Vagina (tissue), 2 donors: ENCODE measurements at places on chromosomes 6 and 20. TPM values are rescaled to one million over a fixed set of nuclear protein-coding genes. Genes with fewer than 3 reads are reported as not detected.

The HLA-DPA1 gene
- 82.3 TPM for total RNA-seq

The CRISP3 gene
- 19.2 TPM for total RNA-seq

The SCRT2 gene
- not detected for total RNA-seq

The CALHM4 gene
- not detected for total RNA-seq

The RFX6 gene
- total RNA-seq: not detected

The B3GALT4 gene
- total RNA-seq: 14.0 TPM

The OTOR gene
- total RNA-seq: not detected

The TTLL9 gene
- total RNA-seq: not detected

The RIPPLY2 gene
- not detected for total RNA-seq

The EGFL8 gene
- 13.3 TPM for total RNA-seq

The HSPA12B gene
- total RNA-seq: 21.6 TPM

The VGLL2 gene
- not detected for total RNA-seq

The UBD gene
- not detected for total RNA-seq

The WFDC12 gene
- 4.4 TPM for total RNA-seq

The TULP1 gene
- total RNA-seq: not detected

The PROKR2 gene
- not detected for total RNA-seq

DNA sequence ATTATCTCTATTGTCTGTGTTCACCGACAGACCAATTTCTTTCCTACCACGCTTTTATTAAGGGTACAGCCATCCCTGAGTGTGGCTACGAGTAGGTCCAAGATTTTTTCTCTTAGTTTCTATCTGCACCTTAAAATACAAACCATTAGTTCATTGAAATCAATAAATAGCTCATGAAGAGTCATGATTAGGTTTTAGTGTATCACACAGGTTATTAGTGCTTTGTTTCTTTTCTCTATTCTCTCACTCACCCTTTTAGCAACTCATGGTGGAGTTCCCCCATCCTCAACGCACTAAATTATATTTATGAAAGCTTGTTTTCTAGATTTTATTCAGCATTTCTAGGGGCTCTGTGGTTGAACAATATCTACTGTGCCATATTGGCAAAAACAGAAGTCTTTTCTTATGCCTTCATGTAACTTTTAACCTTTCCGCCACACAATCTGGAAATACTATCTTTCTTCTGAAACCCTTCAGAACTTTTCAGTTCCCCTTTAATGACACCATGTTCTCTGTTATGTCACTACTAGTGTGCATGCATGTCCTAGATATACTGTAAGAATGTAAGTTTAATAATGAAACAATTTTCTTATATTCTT, 128.2 kb upstream of the LAMA2 start:
- no peak for DNase-seq

DNA sequence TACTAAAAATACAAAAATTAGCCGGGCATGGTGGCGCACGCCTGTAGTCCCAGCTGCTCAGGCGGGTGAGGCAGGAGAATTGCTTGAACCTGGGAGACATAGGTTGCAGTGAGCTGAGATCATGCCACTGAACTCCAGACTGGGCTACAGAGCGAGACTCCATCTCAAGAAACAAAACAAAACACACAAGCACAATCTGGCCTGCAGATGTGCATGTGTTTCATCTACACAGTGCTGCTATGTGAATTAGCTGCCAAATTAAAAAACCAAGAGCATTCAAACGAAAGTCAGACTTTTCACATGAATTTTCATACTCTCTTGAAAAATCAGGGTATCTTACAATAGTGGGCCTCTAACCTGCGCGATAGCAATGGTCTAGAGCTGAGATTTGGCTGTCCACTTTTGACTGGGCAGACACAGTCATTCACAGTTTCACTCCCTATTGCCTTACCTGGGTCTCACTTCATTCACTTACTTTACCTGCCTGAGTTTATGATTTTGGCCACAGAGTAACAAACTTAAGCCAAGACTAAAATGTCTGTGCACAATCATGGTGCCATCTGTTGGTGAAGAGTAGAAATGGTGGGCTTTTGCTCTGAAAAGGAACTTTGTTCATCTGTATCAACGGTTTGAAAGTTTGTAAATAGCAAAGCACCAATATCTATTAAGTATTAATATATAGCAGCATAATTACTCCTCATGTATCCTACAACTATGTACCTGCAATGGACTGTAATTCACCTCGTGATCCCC, 138.5 kb upstream of the UST start:
- DNase-seq: no peak

GRCh38 chr20:23103284-23104018, 17.3 kb upstream of the CD93 start:
- DNase-seq: no peak

DNA sequence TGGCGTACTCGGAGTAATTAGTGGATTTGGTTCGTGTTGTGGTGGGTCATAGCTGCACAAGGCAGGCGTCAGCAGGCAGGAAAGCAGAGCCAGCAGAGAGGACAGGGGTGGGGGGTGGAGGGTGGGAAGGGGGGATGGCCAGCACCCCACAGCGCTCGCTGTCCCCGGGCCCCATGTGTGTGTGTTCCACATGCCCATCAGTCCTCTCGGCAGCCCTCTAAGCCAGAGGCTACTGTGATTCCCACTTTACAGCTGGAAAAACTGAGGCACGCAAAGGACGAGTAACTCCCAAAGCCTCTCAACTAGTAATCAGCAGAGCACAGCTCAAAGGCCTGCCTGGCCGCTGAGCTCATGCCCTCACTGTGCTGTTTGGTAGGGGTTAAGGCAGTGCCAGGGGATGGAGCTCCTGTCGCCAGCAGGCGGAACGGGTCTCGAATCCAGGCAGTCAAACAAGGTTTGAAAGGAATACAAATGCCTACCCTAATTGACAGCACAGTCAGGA, 175.2 kb downstream of the ZDHHC14 start:
- DNase-seq: no peak

GRCh38 chr6:26459023-26459810, 1.5 kb downstream of the BTN2A1 start:
- DNase-seq: no peak

- no peak for DNase-seq
Measured at GRCh38 chr6:142395768-142396231, 94.0 kb downstream of the ADGRG6 start.

DNA sequence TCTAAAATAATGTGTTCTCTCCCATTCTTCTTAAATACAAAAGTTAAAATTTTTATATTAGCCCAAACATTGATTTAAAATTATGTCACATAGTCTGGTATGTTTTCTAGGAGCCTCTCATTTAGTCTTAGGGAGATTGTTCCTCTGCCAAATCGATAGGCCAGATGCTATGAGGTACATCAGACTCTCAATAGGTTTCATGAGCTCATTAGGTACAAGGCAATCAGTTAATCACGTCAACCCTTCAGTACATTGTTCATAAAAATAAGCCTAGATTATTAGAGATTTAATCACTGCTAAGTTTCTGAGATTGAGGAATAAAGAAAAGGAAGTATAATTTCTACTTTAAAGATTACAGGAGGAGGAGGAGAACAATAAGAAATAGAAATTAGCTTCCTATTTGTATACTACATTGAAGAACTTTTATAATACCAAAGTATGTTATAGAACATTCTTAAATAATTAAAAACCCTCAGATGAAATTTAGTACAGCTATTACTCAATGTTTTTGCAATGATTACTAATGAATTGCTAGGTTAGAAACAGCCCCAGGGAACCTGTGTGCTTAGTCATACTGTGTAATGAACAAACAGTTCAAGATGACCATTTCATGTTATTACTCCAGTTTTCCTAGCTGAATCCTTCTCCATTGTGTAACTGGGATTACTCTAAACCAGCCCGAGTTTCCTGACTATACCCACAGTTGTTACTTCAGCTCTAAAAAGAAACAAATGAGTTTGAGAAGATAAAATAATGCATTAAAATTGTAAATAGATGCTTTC, 117.0 kb downstream of the BMP5 start:
- DNase-seq: no peak

DNA sequence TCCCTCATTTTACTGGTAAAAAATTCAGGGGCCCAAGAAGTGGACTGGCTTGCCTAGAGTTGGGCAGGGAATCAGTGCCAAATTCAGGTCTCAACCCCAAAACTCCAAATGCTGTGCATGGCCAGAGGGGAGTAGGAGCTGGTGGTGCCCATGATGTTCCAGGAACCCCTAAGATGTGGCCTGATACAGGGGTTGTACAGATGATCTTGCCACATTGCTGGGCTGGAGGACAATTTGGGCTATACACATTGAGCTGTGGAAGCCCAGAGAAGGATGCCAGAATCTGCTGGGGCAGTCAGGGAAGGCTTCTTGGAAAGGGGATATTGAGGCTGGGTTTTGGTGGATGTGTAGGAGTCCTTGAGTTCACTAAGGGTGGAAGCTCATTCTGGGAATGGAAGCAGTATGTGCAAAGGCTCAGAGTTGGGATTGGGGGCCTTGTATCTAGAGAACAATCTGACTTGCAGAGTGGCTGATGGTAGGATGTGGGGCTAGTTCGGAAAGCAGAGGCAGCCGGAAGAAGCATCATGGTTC, 38.0 kb upstream of the APCDD1L start:
- peak; percentile 61 for DNase-seq

GRCh38 chr20:44208770-44209169, 1.8 kb downstream of the OSER1 start:
- no peak for DNase-seq

- no peak for DNase-seq
Measured at GRCh38 chr6:92196325-92196724, 1223.0 kb downstream of the EPHA7 start.

- no peak for DNase-seq
Measured at GRCh38 chr6:107330168-107330567, 129.2 kb downstream of the PDSS2 start.

DNA sequence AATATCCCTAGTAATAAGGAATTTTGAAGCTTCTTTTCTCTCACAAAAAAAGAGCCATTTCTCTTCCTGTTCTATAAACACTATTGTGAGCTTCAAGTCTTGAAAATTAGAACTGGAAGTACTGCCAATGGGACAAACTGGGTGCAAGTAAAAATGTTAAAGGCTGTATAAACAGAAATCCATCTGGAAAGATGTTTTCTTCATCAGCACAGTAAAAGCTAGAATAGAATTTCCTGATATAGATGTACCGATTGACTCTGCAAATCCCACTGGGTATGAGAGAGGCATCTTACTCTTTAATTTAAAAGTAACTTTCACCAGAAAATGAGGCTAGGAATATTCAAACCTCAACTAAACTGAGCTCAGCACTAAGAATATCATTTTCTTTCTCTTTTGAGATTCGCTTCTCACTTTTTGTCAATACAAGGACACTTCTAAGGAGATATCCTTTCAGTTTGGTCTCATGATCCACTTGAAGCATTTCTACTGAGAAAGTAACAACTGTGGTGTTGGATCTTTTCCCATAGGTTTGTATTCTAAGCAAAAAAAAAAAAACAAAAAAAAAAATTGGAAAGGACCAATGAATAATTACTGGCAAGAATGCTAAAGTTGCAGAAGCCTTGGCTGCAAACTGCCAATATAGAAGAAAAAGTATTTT, 169.0 kb upstream of the PRDM1 start:
- DNase-seq: no peak

- DNase-seq: no peak
Measured at GRCh38 chr20:41476013-41476441, 109.4 kb upstream of the EMILIN3 start.

DNA sequence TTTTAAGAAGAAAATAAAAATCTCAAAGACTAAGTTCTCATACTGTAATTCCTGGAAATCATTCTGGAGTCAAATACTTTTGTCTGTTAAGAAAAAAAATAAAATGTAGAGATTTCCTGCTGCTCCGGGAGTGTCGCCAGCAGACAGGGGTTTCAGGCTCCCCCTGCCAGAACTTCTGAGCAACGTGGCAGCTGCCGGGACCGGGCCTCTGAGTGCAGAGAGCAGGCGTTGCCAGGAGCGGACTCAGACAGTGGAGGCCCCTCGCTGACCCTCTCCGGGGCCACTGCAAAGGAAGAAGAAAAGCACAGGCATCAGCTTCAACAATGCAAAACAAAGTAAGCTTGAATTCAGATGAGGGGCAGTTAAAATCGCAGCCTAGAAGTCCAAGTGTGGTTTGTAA, 95.5 kb downstream of the THBS2 start:
- no peak for DNase-seq

- no peak for DNase-seq
Measured at GRCh38 chr20:49851231-49851705, 38.6 kb downstream of the SLC9A8 start.

- no peak for DNase-seq
Measured at GRCh38 chr6:11921017-11921438, 91.1 kb upstream of the HIVEP1 start.

DNA sequence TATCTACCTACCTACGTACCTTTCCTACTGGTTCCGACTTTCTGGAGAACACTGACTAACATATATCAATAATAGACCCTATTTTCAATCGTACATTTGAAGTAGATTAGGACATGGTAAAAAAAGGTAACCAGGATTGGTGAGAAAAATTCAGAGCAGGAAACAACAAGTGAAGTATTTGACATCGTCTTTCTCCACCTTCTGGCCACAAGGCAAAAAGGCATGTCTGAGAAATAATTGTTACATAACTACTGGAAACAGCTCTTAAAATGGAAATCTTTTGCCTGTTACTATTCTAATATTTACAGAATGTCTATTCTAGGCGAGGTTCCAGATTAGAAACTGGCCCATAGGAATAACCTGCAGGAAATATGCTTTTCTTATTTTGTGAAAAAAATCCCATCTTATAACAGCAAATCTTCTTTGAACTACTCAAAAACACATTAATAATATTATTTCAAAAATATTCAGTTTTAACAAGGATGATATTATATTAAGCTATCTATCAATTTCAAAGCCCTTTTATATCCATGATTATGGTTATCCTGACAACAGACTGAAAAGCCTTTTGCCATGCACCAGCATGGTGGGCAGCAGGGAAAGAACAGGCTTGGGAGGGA, 80.8 kb downstream of the RCAN2 start:
- no peak for DNase-seq

DNA sequence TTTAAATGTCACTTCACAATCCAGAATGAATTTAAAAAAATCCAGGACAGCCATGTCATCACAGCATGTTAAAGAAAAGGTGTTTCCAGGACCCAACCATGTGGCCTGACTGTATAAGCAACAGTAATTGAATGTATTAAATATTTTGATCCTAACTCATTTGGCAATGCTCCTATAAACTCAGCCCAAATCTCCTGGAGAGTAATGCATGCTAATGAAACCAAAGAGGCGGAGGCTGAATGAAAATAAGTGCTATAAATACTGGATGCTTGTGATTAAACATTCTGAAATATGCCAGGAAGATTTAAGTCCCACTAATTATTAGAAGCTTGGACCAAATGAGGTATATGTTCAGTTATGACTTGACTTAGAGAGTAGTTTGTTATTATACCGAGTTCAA, 486.8 kb downstream of the FRK start:
- no peak for DNase-seq

DNA sequence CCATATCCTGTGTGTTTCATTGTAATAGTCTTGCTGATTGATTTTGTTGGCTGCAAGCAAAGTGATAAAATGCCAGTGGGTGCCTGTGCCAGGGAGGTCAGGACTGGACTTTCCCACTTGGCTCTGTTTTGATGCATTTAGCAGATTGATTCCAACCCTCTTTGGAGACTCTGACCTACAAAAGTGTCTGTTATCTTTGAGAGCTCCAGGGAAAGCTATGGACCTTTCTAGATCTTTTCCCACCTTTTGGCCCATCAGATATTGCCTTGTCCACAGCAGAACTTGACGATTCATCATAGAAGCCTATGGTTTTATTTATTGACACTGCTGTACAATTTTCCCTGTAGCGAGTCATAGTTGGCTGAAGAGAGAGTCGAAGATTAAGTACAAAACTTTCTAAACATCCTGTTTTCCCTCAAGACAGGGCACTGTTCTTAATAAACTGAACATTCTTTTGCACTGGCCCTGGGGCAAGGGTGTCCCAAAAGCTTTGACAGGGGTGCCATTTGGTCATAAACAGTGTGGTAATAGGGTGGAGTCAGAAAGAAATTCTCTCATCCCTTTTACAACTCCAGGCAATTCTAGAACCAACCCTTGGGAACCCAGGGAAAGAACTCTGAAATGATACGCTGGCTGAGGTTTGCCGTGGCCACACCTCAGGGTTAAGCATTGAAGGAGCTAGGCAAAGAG, 53.7 kb downstream of the E2F3 start:
- no peak for DNase-seq
